ENCODE measurements at places on chromosomes 16 and 17.

- DNase-seq = no peak
Observed at GRCh38 chr17:19900809-19901208, 33.1 kb upstream of the ULK2 start.

- no peak for DNase-seq
Observed at GRCh38 chr16:4699046-4699556, 5.7 kb downstream of the NUDT16L1 start.

- no peak for DNase-seq
Observed at GRCh38 chr17:10417431-10417830, 4.3 kb downstream of the MYH8 start.

DNA sequence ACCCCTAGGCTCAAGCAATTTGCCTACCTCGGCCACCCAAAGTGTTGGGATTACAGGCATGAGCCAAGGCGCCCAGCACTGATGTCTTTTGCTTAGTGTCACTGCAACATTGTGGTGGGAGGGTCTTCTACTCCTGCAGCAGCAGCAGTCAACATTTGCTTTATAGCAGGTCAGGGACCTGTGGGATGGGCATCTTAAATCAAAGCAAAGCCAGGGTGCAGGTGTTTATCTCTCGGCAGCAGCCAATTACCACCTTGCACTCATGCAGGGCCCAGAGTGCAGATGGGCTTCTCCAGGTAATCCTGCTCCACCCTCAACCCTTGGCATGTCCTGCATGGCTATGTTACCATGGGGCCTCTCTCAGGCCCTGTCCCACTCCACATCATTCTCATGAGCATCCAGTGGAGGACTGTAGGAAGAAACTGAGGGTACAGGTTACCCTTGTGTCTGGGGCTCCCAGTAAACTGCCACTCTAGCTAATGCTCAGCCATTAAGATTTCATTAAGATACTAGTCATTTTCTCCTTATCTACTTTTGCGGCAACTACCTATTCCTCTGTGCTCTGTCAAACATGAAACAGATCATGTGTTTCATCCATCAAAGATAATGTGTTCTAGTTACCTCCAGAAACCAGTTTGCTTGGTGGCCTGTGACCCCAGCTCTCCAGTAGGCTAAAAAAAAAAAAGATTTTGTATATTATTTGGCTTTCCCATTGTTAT, 16.8 kb downstream of the ADGRG5 start:
- no peak for DNase-seq

- DNase-seq = no peak
Observed at GRCh38 chr16:14545346-14545884, 84.6 kb downstream of the PARN start.

DNA sequence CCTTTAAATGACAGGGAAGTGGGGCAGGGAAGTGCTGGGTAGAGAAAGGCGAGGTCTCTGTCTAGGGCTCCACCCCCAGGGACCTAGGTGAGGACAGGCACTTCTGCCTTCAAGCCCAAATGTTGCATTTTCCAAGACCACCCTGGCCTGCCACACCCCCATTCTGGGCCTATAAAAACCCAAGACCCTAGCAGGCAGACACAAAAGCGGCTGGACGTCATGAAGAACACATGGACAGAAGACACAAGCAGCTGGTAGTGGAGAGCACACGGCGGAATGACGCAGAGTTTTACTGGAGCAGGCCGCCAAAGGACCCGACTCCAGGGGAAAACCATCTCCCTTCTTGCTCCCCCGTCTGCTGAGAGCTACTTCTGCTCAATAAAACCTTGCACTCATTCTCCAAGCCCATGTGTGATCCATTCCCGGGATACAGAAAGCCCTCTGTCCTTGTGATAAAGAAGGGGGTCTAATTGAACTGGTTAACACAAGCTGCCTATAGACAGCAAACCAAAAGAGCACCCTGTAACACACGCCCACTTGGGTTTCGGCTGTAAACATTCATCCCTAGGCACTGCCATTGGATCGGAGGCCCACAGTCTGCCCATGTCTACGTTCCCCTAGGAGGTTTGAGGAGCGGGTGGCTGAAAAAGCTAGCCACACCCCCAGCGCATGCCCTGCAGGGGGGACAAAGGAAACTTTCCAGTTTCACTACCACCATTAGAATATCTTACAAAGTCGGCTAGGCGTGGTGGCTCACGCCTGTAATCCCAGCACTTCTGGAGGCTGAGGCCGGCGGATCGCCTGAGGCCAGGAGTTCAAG, 622.2 kb upstream of the SALL1 start:
- no peak for DNase-seq

- no peak for DNase-seq
Observed at GRCh38 chr17:57107498-57108101, 22.6 kb downstream of the AKAP1 start.

DNA sequence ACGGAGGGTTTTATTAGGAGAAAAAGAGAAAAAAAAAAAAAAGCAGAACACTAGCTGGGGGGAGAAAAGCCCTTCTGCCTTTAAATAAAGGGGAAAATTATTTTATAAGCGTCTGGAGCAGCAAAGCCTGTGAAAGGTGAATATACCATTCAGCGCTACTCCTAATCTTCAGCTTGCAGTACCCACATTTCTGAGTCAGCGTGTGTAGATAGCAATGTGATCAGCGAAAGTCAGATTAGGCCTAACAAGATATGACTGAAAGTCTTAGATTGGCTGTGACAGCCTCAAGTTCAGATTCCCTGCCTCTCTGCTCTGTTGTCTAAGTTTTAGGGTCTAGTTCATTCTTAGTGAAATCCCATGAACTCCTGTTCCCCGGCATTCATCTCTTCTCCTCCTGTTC, 279.5 kb downstream of the TMEM114 start:
- no peak for DNase-seq

DNA sequence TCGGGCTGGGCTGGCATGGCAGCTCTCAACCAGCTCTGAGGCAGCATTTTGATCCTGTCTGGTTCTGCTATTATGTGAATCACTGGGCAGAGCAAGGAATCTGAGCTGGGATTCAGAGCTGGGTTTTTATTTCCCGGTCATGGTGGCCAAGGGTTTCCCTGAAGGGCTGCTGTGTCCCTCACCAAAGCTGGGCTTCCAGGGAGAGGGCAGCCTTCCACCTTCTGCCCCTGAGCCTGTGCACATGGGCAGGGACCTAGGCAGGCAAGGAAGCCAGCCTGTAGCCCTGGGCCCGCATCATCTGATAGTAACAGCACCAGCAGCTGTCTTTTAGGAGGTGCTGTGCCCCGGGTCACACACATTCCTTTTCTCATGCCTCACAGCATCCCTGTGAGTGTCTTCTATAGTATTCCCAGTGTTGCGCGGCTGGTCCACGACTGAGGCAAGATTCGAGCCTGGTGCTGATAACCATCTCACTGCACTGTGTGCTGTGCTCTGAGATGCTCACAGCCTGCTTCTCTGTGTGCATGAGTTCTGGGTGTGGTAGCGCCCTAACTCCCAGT, 85.3 kb upstream of the PLCG2 start:
- DNase-seq = no peak

DNA sequence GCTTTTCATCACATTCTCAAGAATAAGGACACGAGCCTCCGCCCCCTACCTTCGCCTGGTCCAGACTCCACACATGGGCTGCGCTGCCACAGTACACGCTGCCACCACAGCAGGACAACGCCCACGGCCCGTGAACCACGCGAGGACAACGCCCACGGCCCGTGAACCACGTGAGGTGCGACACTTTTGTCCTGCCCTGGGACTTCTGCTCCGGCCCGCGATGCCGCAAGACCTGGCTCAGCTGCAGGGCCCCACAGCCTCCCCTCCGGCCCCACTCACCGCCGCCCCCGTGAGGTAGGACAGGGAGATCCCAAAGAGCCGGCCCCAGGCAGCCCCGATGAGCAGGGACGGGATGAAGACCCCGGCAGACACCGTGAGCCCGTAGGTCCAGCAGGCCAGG, 5.9 kb upstream of the CCDC154 start:
- no peak for DNase-seq

GRCh38 chr17:78922816-78923498, 2.2 kb downstream of the TIMP2 start:
- DNase-seq = no peak

DNA sequence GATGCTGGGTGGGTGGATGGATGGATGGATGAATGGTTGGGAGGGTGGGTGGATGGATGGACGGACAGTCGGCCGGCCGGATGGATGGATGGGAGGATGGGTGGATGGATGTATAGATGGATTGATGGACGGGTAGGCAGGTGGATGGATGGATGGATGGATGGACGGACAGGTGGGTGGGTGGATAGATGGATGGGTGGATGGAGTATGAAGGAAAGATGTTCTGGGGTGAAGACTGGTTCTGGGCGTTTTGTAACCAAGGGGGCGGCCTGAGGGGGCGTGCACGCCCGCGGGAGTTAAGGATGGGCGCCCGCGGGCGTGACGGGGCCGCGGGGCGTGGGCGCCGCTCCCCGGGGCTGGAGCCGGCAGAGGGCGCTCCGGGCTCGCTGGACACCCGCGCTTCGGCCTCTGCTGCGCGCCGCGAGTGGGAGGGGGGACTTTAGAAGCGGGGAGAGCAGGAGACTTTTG, at the start of gene NECAB2:
NECAB2 (plus strand) TSS at position 407 of the 468 bp plus-strand sequence. CDS start 405 bp downstream, outside the sequence.
- DNase-seq = no peak

DNA sequence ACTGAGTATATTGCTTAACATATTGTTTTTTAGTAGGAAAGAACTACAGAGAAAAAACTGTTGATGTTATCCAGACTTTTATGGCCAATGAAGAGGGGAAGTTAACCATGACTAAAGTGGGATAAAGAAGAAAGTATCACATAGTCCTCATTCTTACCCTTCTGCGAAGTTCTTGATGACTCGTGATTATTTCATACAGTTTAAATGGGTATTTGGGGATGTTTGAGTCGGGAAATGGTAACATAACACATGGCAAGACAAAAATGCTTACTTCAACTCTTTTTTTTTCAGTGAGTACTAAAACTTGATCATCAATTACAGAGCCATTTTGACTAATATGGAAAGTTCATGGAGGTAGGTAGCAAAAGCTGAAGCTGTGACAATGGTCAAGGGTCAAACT, 4.9 kb downstream of the POLG2 start:
- DNase-seq = no peak

GRCh38 chr17:64356304-64356686, 34.4 kb downstream of the PECAM1 start:
- no peak for DNase-seq

DNA sequence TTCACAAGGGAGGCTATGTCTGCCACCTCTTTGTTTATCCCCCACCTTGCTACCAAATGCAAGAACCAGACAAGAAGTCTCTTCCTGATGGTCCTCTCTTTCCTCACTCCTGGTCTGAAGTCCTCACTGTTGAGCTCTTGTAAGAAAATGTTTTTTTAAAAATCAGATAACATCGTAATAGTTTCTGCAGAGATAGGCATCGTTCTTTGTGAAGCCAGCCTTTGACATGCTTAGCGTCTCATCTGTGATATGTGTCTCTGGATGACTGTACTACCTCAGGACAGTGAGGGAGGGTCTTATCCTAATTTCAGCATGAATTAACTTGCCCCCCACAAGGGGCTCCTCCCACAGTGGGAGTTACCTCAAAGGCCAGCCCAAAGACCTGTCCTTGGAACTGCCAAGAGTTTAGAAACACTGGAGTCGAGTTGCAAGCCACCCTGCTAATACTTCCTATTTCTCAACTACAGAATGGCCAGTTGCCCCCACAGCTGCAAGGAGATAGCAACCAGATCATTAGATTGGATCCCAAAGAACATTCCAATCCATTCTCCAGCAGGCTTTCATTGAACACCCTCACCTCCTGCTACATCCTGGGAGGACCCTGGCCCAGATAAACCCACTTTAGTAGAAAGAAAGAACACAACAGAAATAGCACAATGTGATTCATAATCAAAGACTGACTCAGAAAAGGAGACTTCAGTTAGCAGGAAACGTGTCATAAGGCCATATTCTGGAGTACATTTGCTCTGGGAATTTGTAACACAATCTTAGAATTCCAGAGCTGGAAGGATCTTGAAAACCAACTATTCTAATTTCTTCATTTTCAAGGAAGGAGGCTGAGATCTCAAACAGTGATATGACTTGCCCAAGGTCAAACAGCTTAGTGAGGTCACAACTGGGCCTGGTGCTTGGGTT, 151.0 kb downstream of the IRX3 start:
- DNase-seq = no peak

- no peak for DNase-seq
Observed at GRCh38 chr17:82247856-82248671, 19.2 kb downstream of the SLC16A3 start.

DNA sequence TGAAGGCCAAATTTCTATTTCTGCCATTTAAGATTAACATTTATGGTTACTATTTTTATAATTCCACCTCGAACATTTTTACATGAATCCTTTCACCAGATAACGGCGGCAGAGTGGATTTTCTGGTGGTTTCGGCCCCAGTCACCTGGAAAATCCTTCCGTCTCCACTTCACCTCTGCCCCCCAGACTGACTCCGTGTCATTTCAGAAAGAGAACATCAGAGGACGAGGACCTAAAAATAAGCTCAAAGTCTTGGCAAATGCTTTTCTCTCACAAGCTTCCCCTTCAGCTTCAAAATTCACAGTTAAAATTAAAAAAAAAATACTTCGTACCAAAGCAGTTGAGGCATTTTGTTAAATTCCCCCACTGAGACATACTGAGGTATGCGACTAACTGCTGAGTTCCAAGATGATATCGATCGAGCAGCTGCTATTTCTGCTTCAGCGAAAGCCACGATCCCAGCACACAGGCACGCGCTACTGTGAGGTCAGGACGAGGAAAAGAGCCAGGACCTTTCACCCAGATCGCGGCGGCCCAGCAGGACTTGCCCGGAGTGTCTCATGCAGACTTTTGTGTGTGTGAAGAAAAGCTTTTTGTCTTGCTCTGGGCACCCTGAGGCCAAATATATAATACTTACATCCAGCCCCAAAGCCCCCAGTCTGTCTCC, 36.8 kb downstream of the ASPA start:
- no peak for DNase-seq

DNA sequence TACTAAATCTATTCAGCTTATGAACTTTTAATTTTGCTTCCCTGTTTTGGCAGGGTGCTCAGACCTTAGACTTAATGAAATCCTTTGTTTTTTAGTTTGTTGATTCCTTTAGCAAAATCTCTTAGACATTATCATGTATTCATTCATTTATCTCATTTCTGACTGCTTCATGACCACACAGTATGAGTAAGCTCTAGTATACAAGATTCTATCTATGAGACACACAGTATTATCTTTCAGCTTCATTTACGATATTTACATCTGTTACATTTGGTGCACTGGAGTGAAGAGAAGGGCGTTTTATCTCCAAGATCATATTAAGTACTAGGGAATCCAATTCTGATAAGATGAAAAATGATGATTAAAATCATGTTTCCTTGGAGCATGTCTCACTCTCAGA, 448.1 kb upstream of the CA10 start:
- no peak for DNase-seq

DNA sequence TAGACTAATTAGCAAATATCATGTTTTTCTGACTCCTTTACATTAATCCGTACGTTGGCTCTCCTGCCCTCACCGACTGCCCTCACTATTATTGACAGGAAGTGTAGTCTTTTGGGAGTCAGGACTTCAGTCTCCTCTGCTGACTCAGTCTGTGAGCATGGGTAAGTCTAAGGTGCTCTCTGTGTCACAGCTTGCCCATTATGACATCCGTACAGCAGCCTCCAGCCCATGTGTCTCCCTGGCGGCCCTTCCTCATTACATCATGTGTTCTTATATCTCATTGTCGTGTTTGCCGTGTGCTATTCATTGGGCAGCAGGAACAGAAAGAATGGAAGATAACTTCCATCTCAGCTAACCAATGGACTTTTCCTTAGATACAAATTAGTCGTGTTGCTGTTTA, 77.5 kb downstream of the MRTFB start:
- no peak for DNase-seq

All from activated T-cell treated with anti-CD3 and anti-CD28 coated beads for 1 hour (primary cell).